Activated naive CD8-positive, alpha-beta T cell treated with anti-CD3 and anti-CD28 coated beads for 36 hours (primary cell): ENCODE measurements at places on chromosomes 5 and 9.

DNA sequence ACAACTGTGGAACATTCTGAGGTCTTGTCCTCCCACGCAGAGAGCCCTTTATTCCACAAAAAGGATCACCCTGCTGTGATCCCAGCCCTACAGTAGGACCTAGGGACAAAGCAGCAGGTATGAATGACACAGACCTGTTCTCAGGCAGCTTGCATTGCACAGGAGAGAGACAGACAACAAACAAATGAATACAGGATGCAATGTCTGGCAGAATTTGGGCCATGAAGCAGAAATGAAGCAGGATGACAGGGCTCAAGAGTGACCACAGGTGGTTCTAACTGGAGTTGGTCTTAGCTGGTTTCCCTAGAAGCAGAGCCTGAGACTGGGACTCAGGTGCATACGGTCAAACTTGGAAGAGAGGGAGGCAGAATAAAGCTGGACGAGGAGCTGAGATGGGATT is 388.8 kb downstream of the CDK5RAP2 start:
- DNase-seq = no peak
- peaks cover 5% of the 10 kb centered on the region for H3K27me3 ChIP-seq
- H3K36me3 ChIP-seq = no peaks in the 10 kb centered on the region
- H3K4me3 ChIP-seq = no peak overlapping the region

DNA sequence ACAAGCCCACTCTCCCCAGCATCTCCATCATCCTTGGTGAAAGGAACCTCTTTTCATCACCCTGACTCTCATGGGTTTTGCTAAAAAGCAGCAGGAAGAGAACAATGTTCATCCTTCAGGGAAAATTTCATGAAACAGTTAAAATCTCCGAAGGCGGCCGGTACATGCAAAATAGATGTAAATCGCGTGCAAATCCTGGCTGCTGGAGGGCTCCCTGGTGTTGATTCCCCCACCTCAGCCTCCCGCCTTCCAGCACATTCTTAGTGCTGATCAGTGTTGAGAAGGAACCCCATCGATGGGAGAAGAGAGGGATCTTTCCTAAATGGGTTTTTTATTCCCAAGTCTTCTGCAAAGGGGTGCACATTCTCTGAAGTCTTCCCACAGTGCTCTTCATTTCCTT is 8.7 kb upstream of the GFI1B start:
- H3K36me3 ChIP-seq = no peaks in the 10 kb centered on the region
- peaks cover 23% of the 10 kb centered on the region for H3K27me3 ChIP-seq
- no peak overlapping the region for H3K27ac ChIP-seq
- H3K4me1 ChIP-seq = peaks cover 2% of the 10 kb centered on the region
- DNase-seq = no peak

GRCh38 chr9:87401681-87402080 is 96.0 kb upstream of the DAPK1 start:
- DNase-seq = no peak
- H3K4me3 ChIP-seq = no peak overlapping the region
- peaks cover 4% of the 10 kb centered on the region for H3K27me3 ChIP-seq
- H3K27ac ChIP-seq = no peak overlapping the region
- H3K4me1 ChIP-seq = no peaks in the 10 kb centered on the region

GRCh38 chr5:178069909-178070308 is 43.4 kb upstream of the N4BP3 start:
- H3K27ac ChIP-seq = no peak overlapping the region
- peaks cover 22% of the 10 kb centered on the region for H3K4me1 ChIP-seq
- no peaks in the 10 kb centered on the region for H3K36me3 ChIP-seq
- H3K4me3 ChIP-seq = no peak overlapping the region

DNA sequence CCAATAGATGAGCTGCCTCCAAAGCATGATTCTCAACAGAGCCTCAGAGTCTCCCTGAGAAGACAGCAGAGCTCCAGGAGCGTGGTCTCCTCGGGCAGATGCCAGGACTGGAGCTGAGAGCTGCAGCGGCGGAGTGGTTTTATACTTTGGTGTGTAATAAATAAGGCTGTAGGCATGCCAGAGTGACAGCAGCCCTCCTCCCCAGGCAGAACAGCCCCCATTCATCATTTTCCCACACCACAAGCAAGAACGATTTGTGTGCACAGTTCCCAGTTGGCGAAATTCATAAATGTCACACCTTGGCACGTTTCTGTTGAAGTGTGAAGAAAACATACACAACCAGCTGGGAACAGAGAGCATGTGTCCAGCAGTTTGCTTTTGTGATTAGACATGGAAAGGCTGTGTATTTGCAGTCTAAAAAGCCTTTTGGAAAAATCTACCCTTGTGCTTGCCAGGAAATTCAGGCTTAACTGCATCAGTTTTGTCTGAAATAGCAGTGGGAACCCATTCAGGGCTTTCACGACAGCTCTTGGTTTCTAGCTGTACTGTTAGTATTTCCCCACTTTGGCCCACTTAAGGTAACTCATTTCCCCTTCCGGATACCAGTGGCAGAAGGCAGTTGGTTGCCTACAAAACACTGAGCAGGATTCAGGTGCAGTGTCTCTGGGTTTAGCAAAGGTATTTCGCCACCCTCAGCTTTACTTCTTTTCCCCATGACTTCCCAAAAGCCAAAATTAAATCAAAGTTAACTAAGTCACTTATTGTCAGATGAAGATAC is at the start of gene C1QTNF3:
TSS of gene C1QTNF3 (minus strand) at position 115 of the 778 bp plus-strand sequence. CDS start at position 27, 88 bp downstream.
- H3K27ac ChIP-seq = no peak within 1 kb of the TSS
- H3K4me3 ChIP-seq = no peak within 1 kb of the TSS
- no peaks in the 10 kb centered on the region for H3K4me1 ChIP-seq
- peaks cover 1% of the 10 kb centered on the region for H3K36me3 ChIP-seq

DNA sequence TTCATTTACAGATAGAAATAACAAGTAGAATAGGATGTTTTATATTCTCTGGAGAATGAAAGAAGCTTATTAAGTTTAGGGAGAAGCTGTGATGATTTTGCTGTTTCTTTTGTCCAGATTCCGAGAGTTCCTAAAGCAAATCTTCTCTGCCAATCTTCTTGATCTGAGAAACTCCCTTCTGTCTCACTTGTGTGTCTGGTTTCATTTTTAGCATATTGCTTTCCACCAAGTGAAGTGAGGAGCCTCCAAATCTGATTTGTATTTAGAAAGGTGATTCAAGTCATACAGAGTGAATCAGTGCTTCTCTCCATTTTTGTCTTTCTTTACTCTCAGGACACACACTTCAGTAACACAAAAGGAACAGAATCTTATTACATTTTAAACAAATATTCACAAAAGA is 48.4 kb downstream of the STX17 start:
- H3K4me1 ChIP-seq = peaks cover 17% of the 10 kb centered on the region
- H3K27me3 ChIP-seq = no peaks in the 10 kb centered on the region
- DNase-seq = no peak
- no peak overlapping the region for H3K4me3 ChIP-seq
- H3K27ac ChIP-seq = peak overlapping the region; percentile 56
- peaks cover 28% of the 10 kb centered on the region for H3K36me3 ChIP-seq

DNA sequence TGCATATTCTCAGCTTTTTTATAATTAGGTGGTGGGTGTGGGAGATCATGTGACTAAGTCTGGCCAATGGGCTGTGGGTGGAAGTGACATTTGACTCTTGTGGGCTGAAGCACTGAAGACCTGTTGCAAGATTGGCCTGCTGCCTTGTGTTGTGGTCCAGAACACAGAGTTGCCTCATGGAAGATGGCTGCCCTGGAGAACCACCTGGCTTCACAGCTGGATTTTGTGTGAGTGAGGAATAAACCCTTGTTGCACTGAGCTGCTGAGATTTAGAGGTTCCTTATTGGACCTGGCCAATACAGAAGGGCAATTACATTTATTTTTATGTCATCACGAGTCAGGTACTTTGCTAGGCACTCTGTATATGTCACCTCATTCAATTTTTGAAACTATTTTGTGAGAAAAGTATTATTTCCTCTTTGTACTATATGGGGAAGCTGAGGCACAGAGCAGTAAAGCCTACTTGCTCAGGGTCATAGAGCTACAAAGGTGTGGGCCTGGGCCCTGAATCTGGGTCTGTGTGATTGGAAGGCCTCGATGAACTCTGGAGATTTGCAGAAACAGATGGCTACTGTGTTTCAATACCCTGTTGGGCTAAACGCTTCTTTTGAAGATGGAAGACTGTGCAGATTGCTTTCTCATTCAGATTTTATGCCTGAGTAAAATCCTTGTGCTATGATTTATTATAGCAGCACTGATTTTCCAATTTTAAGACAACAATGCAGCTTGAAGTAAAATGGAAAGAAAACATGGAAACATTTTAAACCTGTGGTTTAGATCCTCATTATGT is 71.2 kb upstream of the TBC1D2 start:
- H3K4me3 ChIP-seq = peak overlapping the region; percentile 27
- no peak overlapping the region for H3K27ac ChIP-seq
- no peaks in the 10 kb centered on the region for H3K4me1 ChIP-seq
- H3K36me3 ChIP-seq = no peaks in the 10 kb centered on the region
- peak; percentile 15 for DNase-seq
- H3K27me3 ChIP-seq = no peaks in the 10 kb centered on the region

DNA sequence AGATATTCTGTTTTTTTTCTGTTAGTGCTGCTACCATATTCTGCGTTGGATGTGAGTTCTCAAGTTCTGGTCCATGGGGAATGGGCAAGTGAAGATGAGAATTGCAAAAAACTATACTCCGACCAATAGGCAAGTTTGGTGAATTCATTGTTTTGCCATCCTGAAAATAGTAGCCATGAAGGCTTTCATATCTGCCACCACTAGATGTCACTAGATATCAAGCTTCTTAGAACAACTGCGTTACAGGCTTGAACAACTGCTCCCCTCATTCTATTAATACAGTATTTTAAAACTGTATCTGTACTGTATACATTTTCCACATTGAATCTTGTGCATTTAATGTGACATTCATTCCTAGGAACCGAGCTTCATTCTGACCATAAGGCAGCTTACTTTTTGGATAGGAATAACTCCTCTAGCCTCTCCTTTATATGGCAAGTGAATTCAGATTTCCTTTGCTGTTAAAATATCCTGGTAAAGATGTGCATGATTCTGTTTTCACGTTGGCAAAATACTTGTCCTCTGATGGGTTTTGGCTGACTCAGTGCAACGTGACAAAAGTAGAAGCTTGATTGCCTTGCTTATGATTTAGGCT is 163.6 kb downstream of the SREK1 start:
- peaks cover 7% of the 10 kb centered on the region for H3K27me3 ChIP-seq
- H3K4me1 ChIP-seq = no peaks in the 10 kb centered on the region
- no peak overlapping the region for H3K27ac ChIP-seq
- no peak overlapping the region for H3K4me3 ChIP-seq

DNA sequence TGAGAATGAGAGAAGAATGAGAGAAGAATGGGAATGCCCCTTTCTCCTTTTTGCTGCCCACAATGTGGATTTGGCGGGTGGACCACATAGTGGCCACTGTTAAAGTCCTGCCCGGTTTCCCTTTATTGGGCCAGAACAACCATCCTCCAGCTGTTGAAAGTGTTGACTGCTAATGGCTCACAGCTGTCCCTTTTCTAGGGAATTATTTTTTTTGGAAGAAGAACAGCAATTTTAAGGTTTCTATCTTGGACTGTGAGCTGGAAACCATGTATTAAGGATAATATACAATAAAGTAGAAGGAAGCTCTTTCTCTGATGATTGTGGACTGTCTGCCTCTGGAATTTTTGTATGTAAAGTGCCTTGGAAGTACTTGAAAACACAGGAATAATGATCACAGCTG is 185.9 kb downstream of the DMRT2 start:
- H3K27me3 ChIP-seq = peaks cover 7% of the 10 kb centered on the region
- no peaks in the 10 kb centered on the region for H3K36me3 ChIP-seq
- no peak for DNase-seq
- no peak overlapping the region for H3K4me3 ChIP-seq
- no peaks in the 10 kb centered on the region for H3K4me1 ChIP-seq

GRCh38 chr5:87054821-87055220 is 212.9 kb upstream of the RASA1 start:
- H3K36me3 ChIP-seq = no peaks in the 10 kb centered on the region
- DNase-seq = no peak
- H3K27ac ChIP-seq = no peak overlapping the region
- no peaks in the 10 kb centered on the region for H3K27me3 ChIP-seq

GRCh38 chr9:69946800-69947437 is 96.7 kb upstream of the MAMDC2 start:
- H3K4me3 ChIP-seq = no peak overlapping the region
- H3K27ac ChIP-seq = no peak overlapping the region
- no peaks in the 10 kb centered on the region for H3K4me1 ChIP-seq
- peaks cover 15% of the 10 kb centered on the region for H3K27me3 ChIP-seq
- H3K36me3 ChIP-seq = no peaks in the 10 kb centered on the region
- no peak for DNase-seq

DNA sequence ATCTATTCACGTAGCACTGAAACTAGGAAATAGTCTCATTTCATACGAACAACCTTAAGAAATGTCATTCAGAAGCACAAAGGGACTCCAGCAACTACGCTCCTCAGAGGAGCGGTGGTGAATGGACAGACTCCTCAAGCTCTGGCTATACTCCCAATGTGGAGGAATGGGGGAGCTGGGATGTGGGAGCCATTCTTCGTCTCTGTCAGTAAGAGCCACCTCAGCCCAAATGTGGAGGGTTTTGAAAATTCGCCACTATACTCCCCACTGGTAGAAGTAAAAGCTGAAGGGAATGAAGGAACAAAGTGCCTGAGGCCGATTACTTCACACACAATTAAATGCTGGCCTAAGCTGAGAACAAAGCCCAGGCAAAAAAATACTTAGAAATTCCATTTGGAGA is 96.3 kb downstream of the ADAMTS12 start:
- no peaks in the 10 kb centered on the region for H3K4me1 ChIP-seq
- no peak overlapping the region for H3K4me3 ChIP-seq
- H3K36me3 ChIP-seq = no peaks in the 10 kb centered on the region
- H3K27ac ChIP-seq = no peak overlapping the region

DNA sequence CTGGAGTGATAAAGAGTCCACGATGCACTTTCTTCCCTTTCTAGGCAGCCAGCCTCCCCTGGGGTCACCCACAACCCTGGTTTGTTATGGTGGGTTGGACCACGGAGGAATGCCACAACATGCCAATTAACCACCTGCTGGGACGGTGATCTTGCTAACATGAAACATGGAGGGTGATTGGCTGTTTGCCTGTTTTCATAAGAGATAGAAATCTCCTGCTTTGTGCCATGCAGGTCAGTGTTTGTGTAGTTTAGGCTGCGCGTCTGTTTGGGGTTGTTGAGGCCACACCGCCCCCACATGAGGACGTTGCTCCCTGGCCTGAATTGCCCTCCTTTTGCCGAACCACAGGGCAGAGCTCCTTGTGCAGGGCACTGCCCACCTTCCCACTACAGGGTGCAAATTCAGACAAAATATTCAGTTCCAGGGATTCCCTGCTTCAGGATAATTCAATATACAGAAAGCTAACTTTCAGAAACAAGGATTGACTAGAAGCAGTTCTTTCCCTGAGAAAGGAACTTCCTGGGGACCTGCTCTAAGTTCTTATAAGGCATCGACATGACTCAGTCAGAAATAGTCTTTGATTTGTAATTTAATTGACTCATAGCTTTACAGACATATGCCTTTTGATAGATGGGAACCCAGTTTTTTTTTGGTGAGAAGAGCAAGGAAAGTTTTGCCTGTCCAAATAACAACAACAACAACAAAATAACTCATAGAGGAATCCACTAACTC is 427.6 kb downstream of the GADD45G start:
- no peaks in the 10 kb centered on the region for H3K27me3 ChIP-seq
- DNase-seq = no peak
- H3K36me3 ChIP-seq = no peaks in the 10 kb centered on the region
- H3K27ac ChIP-seq = no peak overlapping the region
- H3K4me3 ChIP-seq = no peak overlapping the region
- no peaks in the 10 kb centered on the region for H3K4me1 ChIP-seq
